Hematopoietic multipotent progenitor cell treated with erythropoietin and hydrocortisone succinate and interleukin-3 and kit ligand, for 4 days (in vitro differentiated cells): ENCODE measurements at places on chromosomes 1 and 21.
A peak's percentile ranks its signal among the peaks of the same experiment; 100 is the strongest.

DNA sequence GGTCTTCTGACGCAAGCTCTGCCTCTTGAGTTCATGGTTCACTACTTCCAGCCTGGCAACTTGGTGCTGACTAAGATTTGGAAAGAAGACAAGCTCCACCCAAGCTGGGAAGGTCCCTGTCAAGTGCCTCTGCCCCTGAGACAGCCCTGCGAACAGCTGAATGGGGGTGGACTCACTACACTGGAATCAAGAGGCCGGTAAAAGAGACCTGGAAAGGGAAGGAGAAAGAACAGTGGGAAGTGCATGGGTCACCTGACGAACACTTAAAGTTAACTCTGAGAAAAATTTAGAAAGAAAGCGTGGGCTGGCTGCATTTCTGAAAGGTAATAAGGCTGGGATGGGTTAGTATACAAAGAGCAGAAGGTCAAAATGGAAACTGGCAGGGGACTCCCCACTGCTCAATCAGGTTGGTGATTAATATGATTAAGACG is 26.1 kb upstream of the ZNF496 start:
- no peak for DNase-seq

- DNase-seq = no peak
Observed at GRCh38 chr1:29469457-29469856, 233.1 kb downstream of the PTPRU start.

DNA sequence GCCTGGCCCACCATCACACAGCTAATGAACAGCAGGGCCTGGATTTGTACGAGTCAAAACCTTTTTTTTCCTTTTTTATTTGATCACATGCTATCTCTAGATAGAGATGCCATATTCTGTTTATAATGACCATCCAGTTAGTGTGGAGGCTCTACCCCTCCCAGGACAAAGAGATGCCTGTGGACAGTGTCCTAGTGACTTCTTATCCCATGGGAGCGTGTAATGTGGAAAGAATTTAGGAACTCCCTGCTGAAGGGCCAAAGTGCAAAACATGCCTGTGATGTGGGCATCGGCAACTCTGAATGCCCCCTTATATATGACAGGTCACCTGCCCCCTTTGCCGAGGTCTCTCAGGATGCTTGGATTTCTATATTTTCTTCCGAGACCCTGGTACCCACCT is 292.2 kb downstream of the RRAGC start:
- DNase-seq = no peak

- no peak for DNase-seq
Observed at GRCh38 chr21:40765811-40766210, 81.1 kb downstream of the DSCAM start.

GRCh38 chr1:235708390-235708962 is 58.9 kb upstream of the GNG4 start:
- no peak for DNase-seq

- no peak for DNase-seq
Observed at GRCh38 chr1:178361847-178362246, 134.9 kb downstream of the CLEC20A start.

GRCh38 chr1:238281418-238281817 is 390.7 kb upstream of the ZP4 start:
- no peak for DNase-seq

- no peak for DNase-seq
Observed at GRCh38 chr1:29271724-29272123, 35.4 kb downstream of the PTPRU start.

DNA sequence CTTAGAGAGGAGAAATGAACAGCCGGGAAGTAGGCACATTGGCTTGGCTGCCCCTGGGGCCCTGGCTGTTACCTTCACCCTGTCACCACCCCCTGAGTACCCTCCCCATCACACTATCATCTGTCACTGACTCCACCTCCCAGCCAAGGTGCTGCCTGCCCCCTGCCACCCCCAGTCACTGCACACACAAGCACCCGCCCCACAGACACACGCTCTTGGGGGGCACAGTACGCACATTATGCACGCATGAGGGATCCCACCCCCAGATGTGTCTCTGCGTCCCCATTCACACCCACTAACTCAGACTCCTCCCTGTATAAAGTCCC is 223.3 kb downstream of the PTPRU start:
- no peak for DNase-seq

GRCh38 chr1:230713915-230714764 is at the start of gene AGT:
AGT (minus strand) TSS chr1:230714122; CDS start chr1:230710823, 3,299 bp downstream.
- no peak for DNase-seq

DNA sequence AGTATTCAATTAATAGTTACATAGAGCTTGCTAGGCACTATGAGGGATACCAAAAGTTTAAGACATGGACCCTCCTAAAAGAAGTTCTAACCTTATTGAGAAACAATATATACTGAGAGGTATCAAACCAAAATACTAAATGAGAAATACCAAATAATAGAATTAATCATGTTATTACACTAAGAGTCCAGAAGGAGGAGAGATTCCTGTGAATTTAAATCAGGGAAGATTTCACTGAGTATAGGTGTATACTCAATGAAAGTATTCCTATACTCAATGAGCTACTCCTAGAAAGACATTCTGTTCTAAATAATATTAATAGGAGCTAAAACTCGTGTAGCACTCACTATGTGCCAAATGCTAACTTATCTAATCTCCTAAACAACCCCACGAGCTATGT is 9.4 kb downstream of the CR1L start:
- DNase-seq = no peak

DNA sequence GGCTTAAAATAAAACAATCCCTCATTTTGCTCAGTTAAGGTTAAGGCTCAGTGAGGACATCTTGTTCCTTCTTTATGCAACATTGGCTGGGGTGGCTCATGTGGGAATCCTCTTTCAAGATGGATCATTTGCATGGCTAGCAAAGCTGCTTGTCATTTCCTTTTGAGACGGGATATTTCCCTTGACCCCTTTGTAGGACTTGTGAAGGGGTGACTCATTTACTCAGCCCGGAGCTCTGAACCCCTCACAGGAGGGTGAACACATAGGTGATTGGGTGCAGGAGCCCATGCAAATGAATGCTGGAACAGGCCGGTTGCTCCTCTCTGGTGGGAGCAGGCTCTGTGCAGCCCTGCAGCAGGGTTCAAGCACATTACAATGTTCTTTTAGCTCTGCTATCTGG is 15.8 kb upstream of the C8A start:
- no peak for DNase-seq

- DNase-seq = no peak
Observed at GRCh38 chr1:189431447-189431846, 1046.2 kb downstream of the BRINP3 start.

- DNase-seq = no peak
Observed at GRCh38 chr1:113282893-113283285, 107.4 kb upstream of the MAGI3 start.

DNA sequence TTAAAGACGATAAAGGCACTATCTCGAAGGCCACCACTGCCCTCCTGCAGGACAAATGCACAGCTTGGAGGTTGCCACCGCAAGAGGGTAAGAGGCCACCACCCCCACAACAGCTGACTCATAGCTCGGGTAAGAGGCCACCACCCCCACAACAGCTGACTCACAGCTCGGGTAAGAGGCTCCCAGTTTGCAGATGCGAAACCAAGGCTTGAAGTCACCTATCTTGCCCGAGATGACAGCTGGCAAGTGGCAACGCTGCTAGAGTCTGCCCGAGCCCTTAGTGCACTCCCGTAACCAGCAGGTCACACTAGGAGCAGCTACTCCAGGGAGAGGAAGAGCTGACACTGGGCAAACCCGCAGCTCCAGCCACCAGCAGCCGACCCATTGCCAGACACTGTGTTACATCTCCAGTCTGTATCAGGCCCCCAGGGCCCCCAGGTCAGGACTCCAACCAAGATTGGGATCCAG is 17.1 kb upstream of the SPSB1 start:
- DNase-seq = peak; percentile 95

GRCh38 chr1:151990856-151991198 is 2.8 kb downstream of the S100A10 start:
- DNase-seq = no peak

DNA sequence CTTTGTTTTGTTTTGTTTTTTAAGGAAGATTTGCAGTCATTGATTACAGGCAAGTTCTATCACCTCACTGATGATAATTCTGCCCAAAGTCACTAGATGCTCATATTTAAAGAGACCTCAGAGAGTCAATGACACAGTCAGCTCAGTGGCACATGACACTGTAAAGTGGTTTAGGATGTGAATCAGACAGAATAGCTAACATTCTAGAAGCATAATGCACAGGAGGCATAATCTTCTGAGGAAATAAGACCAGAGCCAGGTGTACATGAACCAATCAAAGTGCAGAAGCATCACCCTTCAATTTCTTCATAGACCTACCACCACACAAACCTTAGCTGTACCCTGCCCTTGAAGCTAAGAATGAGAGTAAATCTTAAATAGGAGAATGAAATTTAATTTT is 268.5 kb downstream of the BRINP2 start:
- DNase-seq = no peak

- DNase-seq = peak; percentile 49
Observed at GRCh38 chr1:155598842-155599331, 11.1 kb upstream of the MSTO1 start.

DNA sequence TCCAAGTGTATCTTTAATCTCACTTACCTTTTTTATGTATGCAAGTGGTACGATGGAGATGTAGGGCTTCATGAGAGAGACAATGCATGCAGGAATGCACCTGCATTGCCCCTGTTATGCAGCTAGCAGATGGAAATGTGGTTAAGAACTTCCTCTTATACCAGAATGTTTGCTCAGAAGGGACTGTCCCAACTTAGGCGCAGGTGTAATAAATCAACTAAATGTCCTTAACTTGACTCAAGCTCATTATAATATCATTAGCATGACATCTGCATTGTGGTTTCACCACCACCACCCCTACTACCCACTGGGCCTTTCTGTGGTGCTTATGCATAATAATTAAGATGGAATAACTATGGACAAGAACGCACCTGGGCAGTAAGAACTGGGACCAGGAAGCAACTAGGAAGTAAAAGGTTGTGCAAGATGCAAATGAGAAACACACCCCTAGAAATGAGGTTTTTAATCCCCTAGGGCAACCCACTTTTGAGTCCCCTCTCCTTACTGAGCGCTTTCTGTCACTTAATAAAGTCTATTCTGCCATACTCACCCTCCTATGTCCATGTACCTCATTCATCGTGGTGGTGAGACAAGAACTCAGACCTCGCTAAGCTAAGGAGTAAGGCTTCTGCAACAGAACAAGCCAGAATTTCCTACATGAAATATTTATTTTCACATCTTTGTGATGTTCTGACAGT is 1103.3 kb upstream of the B3GALT2 start:
- peak; percentile 55 for DNase-seq

GRCh38 chr1:205676002-205676401 is 4.3 kb downstream of the SLC45A3 start:
- DNase-seq = no peak

- no peak for DNase-seq
Observed at GRCh38 chr1:240173836-240174235, 82.2 kb downstream of the FMN2 start.

GRCh38 chr1:18899363-18900049 is 2.8 kb downstream of the ALDH4A1 start:
- peak; percentile 41 for DNase-seq

GRCh38 chr1:88221411-88221810 is 462.7 kb upstream of the PKN2 start:
- DNase-seq = no peak

- peak; percentile 46 for DNase-seq
Observed at GRCh38 chr1:3410142-3410925, 44.1 kb upstream of the ARHGEF16 start.

- DNase-seq = no peak
Observed at GRCh38 chr1:222105861-222106260, 364.0 kb upstream of the DUSP10 start.

- no peak for DNase-seq
Observed at GRCh38 chr21:31503939-31504338, 155.6 kb upstream of the SOD1 start.

DNA sequence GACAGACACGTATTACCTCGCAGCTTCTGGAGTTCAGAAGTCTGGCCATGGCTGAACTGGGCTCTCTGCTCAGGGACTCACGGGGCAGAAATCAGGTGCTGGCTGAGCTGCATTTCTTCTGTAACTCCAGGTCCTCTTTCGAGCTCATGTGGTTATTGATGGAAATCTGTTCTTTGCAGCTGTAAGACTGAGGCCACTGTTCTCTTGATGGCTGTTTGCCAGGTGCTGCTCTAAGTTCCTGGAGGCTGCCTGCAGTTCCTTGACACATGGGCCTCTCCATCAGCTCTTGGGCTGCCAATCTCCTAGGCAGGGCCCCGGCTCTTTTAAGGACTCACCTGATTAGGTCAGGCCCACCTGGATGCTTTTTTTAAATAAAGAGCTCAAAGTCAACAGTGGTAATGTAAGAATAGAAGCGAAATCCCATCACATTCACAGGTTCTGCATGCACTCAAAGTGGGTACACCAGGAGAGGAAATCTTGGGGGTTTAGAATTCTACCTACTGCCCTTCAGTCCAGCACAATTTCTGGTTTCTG is 139.1 kb downstream of the KAZN start:
- DNase-seq = peak; percentile 52

DNA sequence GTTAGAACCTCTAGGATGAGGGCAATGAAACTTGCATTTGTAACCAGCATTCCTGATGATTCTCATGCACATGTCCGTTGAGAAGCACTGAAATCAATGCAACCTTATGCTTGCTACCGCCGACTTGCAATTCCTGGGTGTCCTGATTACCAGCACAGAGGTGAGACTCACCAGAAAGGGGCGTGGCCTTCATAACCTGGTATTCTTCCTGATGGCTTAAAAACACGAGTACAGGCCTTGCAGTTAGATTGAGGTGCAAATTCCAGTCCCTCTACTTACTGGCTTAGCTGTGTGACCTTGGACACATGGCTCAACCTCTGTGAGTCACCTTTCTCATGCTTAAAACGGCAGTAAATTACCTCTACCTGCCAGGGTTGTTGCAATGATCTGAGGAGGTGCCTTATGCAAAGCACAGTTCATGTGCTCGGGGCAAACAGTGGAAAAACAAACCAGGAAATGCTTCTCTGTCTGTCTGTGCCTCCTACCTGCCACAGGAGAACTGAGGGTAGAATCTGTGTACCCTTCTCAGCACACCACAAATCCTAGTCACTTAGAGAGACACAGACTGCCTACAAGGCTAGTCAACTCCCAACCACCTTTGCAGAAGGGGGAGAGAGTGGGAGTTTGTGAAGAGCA is 39.1 kb upstream of the ECE1 start:
- no peak for DNase-seq

- DNase-seq = peak; percentile 22
Observed at GRCh38 chr1:19220991-19221390, 10.9 kb upstream of the UBR4 start.
